ENCODE measurements at places on chromosomes 7 and 10. TPM values are rescaled to one million over a fixed set of nuclear protein-coding genes. Genes with fewer than 3 reads are reported as not detected.

Gene KEL
- 0.76 TPM for total RNA-seq

Gene ZNF248
- 7.6 TPM for total RNA-seq

Gene EGR2
- total RNA-seq, result 22.9 TPM

Gene UCMA
- total RNA-seq, result not detected

Gene SUN3
- not detected for total RNA-seq

Gene PPP1R9A
- not detected for total RNA-seq

Gene WASHC2A
- total RNA-seq, result 36.5 TPM

Gene CHAT
- not detected for total RNA-seq

Gene GNAT3
- total RNA-seq, result not detected

Gene CALML5
- total RNA-seq, result not detected

Gene WIPF3
- not detected for total RNA-seq

Gene UCN3
- not detected for total RNA-seq

Gene GIMAP4
- total RNA-seq, result 476 TPM

Gene LLCFC1
- not detected for total RNA-seq

Gene VAX1
- total RNA-seq, result not detected

Data from T-helper 1 cell treated with Interleukin-12 subunit alpha and Interleukin-12 subunit beta and Interleukin-4 antibody, amounts not matched to agents 30 ng/mL and 1 ng/mL, for 36 hours (primary cell).